Hematopoietic multipotent progenitor cell treated with erythropoietin and hydrocortisone succinate and interleukin-3 and kit ligand, for 6 days (in vitro differentiated cells): ENCODE measurements at places on chromosomes 3 and 15.

DNA sequence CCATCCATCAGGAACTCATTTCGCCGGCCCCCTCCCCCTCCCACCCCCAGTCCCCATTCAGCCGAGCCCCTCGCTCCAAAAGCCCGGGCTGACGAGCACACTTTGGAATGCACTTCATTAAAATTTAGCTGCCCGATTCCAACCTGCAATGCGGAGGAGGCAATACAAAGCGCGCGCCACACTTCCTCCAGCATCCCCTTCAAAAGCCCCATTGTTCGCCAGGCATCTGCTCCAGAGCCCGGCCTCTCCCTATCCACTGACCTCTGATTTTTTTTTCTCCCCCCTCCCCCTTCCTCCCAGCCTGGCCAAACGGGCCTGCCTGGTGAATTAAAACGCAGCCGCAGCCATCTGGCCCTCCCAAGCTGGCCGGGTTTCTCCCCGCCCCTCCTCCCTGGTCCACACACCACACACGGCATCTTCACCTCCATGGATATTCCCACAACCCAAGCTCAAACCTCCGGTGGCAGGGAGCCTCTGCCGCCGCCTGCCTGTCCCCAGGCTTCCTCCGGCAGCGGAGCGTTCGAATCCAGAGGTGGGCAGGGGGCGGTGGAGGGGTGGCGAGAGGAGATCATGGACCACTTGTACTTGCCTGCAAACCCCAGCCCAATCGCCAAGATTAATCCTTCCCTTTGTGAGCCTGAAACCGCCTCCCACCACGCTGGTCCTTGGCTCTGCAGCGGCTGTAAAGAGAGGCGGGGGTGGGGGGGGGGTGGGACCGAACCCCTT is 441.3 kb downstream of the MAGI1 start:
- DNase-seq: no peak

GRCh38 chr15:101669744-101670143 is 17.6 kb upstream of the TM2D3 start:
- DNase-seq: no peak

GRCh38 chr3:106533093-106533787 is 664.4 kb upstream of the CBLB start:
- DNase-seq: no peak

DNA sequence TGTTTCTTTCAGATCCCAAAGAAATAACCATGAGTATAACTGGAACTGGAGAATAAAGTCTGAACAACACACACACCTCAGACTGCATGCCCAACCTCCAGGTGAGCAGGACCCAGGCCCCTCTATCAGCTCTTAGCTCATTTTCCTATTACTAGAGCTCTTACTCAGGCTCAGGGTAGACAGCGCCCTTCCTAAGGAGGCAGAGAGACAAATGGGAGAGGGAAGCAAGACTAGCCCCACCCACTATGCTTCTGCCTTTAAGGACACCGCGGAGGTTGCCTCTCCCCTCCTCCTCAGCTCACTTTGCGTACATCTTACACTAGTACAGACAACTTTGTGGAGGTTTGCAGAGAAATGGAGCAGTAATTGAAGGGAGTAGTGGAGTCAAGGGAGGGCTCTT is 44.0 kb upstream of the GLCE start:
- DNase-seq: peak; percentile 28

GRCh38 chr3:101868534-101869464 is 19.5 kb downstream of the NFKBIZ start:
- peak; percentile 78 for DNase-seq

GRCh38 chr15:67762610-67763368 is 62.5 kb upstream of the SKOR1 start:
- DNase-seq: no peak

DNA sequence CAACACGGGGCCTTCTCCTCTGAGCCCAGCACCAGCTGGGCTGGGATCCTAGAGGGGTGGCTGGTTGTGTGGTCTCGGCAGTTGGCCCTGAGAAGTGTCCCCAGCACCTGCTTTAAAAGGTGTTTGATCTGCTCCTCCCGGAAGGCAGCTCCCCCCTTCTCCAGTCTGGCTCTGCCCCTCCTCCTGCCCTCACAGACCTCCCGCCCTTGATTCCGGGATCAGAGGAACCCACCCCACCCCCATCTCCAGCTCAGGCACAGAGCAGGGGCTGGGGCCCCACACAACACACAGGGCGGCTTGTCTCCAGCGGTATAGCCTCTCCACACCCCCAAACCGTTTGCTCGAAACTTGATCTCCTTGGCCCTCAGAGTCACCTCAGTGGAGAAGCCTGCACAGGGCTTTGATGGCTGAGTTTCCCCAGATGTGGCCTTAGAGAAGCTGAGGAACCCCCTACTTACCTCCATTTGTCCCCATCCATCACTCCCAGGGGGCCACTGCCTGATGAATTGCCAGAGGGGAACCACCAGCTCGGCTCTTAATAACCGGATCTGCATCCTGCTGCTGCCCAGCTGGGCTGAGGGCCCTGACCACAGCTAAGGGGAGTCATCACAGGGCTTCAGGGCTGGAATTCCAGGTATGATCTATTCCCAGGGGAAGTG is 6.4 kb upstream of the STRA6 start:
- DNase-seq: no peak

DNA sequence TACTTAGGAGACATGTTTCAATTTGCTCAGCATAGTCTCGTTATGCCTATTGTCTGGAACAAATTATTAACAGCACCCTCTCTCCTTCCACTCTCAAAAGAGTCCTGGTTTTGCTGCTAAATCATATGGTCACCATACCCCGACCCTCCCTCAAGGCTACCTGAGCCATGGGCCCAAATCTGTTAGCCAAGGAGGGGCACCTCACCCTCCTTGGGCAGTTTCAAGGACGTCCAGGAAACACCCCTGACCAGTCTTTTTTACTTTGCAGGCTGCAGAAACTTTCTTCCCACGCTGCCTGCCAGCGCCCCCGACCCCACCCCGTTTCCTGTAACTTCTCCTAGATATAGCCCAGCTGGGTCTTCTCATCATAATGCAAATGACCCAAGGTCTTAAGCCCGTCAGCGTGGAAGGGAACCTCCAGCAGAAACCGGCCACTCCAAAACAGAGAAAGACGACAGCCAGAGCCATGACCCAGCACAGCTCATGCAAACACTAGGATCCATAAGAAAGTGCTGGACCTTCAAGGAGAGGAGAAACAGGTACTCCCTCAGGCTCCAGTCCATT is 62.3 kb downstream of the ADCY5 start:
- DNase-seq: no peak

GRCh38 chr3:126935756-126936509 is 47.0 kb upstream of the PLXNA1 start:
- DNase-seq: peak; percentile 11

- no peak for DNase-seq
These were observed 20.5 kb downstream of the ATP8B4 start for GRCh38 chr15:50098545-50098944.

- no peak for DNase-seq
These were observed 23.2 kb downstream of the SHC4 start for GRCh38 chr15:48940508-48940907.

DNA sequence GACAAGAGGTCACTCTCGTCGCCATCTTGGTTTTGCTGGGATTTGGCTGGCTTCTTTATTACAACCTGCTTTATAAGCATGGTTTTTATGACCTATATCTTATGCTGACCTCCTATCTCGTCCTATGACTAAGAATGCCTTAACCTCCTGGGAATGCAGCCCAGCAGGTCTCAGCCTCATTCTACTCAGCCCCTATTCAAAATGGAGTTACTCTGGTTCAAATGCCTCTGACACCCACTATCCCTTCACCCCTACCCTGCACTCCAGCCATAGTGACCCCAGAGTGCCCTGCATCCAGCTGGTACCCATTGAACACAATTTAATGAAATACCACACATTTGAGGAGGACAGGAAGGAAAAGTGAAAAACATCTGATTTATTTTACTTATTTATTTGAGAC is 23.4 kb downstream of the METTL6 start:
- no peak for DNase-seq

DNA sequence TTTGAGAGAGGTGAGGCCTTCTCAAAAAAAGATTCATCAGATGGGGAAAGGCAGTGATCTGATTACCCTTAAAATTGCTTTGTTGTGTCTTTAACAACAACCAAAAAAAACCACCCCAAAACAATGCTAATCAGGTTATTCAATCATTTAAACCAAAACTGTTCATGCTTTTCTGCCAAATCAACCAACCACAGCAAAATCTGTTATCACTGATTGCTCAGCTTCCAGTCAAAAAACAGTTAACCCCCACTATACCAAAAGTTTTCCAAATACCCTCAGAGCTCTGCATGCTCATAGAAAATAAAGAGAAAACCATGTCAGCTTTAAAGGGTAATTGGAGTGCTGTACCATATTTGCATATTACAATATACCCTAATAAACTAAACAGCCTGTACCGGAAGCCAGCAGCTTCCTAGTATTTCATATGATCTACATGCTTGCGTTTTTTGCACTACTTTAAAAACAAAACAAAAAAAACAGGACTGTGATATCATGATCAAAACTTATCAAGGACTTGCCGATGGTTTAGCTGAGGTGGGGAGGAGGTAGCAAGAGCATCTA is 22.8 kb downstream of the SATB1 start:
- peak; percentile 15 for DNase-seq

GRCh38 chr15:44147636-44148035 is 47.4 kb downstream of the FRMD5 start:
- no peak for DNase-seq

GRCh38 chr3:141402476-141403171 is 34.3 kb downstream of the ZBTB38 start:
- peak; percentile 66 for DNase-seq

- DNase-seq: peak; percentile 36
These were observed 27.8 kb downstream of the STAC start for GRCh38 chr3:36408146-36408545.

GRCh38 chr3:153595186-153595815 is 433.3 kb downstream of the RAP2B start:
- DNase-seq: peak; percentile 49

DNA sequence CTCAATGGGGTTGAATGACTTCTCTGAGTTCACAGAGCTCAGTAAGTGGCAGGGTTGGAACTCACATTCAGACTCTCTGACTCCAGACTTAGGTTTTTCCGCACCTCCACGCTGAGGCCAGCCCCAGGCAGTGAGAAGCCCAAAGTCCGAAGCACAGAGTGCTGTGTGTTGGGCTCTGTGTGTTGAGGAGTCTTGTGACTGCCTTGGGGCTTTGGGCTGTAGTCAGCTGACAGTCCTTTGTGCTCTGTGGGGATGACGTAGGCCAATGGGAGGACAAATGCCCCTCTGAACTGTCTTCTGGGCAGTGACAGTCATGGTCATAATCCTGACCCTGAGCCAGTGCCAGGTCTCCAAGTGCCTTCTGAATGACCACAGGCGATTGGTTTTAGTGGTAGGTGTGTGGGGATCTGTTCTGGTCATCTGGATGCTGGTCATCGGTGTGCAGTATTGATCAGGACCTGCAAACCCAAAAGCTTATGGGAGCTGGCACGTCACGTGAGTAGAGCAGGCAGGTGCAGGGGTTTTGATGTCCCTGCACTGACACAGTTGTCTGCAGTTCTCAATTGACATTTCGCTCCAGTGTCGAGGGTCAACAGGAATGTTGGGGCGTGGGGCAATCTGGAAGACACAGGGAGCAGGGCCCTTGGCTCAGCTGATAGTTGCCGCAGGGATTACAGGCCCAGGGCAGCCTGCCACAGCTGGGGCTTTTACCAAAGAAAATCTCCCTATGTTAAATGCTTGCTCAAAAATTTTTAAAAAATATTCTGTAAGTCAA is 45.3 kb downstream of the CAPN3 start:
- no peak for DNase-seq

DNA sequence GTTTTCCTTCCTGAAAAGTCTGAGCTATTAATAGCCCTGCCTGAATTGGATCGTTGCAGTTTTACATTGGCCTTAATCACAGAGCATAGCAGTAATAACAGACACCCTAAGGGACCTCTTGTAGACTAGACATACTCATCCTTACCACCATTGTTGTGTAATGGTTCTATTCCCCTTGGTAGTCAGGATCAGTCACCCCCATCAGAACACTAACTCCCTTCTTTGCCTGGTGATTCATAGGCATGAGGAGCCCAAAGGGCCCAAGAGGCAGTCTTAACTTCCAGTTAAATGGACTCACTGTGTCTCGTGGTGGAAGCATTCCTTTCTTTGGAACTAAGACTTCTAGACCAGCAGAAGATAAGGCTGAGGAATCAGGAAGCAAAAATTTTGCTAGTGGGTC is 20.2 kb downstream of the CGGBP1 start:
- DNase-seq: no peak

DNA sequence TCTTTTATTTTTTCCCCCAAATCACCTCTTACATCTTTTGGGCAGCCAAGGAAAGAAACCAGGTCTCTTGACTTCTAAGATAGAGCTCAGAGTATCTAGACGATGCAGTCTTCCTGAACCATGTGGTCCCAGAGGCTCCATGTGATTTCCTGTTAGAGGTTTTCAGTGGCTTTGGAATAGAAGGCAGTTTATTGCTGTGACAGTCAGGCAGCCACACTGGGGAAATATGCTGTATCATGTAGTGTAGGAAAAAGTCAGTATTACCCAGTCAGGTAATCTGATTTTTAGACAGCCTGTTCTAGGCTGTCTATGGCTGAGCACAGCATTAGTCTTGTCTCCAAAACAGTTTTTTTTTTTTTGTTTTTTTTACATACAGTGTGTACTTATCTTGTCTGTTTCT is 294.3 kb downstream of the THSD4 start:
- DNase-seq: no peak

- DNase-seq: no peak
These were observed 562.0 kb upstream of the CFAP20DC start for GRCh38 chr3:59611649-59612443.

DNA sequence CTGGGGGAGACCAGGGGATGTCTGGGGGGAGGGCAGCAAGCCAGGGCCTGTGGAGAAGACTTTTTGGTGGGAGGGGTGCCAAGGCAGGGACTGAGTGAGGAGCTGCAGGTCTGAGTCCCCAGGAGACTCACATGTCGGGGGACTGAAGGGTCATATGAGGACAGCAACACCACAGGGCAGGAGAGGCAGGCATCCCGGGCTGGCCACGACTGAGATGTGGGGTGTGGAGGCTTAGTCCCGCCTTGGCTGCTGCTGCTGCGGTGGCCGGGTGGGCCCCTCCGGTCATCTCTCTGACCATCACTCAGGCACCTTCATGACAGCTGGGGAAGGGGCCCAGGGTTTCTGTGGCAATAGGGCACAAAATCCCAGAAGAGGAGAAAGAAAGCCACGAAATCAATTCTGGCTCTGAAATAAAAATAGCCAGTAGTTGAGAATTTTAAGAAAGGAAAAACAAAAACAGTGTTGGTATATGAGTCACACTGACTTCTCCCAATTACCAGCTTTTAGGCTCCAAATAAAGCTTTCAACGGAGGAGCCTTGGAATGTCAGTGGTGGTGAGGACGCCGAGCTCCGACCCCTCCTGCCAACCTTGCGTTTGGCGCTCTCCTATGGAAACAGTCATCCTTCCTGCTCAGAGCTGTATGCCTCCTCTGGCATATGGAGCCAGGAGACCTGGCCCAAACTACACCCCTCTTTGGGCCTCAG is 52.9 kb upstream of the ITGA11 start:
- no peak for DNase-seq

GRCh38 chr3:195256639-195257453 is 14.1 kb downstream of the XXYLT1 start:
- no peak for DNase-seq

GRCh38 chr15:41950489-41950888 is 21.9 kb downstream of the EHD4 start:
- no peak for DNase-seq

- no peak for DNase-seq
These were observed 96.6 kb downstream of the EFL1 start for GRCh38 chr15:82165948-82166376.
